ENCODE measurements at places on chromosomes 1 and 21.
A peak's percentile ranks its signal among the peaks of the same experiment; 100 is the strongest.

DNA sequence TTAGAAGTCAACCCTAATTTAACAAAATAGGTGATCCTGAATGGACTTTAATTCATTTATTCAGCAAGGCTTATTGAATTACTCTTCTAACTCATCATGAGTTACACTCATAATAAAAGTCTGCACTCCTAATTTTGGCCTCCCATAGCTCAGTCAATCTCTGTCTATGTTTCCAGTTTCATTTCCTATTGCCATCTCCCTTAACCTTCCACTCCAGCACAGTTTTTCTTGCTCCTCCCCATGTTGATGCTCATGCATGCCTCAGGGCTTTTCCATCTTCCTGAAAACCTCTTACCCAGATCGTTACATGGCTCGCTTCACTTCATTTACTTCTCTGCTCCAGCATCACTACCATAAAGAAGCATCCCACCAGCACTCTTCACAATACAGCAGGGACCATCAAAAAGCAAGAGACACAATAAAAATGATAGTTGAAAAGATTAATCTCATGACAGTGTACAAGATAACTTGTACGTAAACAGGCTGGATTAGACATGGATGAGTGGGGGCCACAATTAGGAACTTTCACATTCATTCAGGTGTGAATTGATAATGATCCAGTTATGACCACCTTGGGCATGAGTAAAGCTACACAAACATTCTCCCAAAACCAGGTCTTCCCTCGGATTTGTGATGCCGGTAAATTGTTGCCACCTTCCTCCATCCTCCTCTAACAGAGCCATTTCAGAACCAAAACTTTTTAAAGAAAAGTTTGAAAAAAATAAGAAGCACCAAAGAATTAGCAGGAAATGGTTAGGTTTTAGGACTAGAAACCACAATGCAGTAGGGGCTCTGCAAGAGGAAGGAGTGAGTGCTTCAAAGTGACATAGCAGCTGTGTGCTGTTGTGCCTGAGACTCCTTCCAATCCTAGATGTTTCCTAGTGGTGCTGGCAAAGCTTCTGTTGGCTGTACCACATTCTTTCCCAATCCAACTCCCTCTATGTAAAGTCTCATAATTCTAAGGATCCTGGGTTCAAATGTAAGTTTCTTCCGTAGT, 89.8 kb downstream of the OLFML2B start:
- no peak for DNase-seq

- no peak for DNase-seq
Measured at GRCh38 chr1:226617109-226617508, 68.5 kb downstream of the STUM start.

GRCh38 chr1:36956570-36956969, 77.7 kb downstream of the GRIK3 start:
- DNase-seq = no peak

DNA sequence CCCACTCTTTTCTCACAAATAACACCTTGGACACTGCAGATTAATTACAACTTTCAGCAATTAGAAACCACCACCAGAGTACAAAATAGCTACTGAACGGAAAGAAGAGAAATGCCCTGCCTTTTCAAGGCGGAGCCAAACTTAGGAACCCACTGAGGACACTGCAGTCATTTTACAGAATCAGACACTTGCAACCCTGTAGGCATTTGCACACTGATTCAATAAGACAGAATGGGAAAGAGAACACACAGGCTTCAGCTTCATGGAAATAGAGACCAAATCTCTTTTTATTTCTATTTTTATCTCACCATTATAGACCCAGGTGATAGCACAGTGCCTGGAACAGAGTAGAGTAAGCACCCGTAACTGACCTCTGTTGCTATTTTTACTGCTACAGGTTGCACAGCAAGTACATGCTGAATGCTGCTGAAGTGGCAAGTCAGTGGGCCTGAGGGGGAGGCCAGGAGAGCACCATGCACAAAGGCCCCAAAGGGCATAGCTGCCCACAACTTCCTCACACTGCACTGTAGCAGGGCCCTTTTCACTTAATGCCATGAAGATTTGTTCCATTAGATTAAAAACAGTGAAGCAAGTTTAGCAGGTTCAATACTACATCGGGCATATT, 50.7 kb upstream of the EDARADD start:
- DNase-seq = no peak

DNA sequence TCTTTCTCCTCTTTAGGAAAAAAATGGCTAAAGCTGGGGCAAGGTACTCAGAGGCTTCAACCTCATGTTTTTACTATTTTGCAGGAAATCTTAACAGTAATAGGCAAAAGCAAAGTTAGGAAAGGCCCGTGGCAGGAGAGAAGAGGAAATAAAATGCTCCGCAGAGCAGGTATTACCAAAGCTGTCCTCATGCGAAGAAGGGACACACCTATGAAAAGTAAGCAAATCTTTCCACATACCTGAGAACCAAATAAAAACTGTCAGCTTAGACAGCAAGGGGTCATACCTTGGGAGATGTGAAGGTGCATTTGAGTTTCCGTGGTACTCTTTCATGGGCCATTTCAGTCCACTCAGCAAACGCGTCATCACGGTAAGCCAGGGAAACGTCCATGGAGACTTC, 73.5 kb downstream of the WLS start:
- DNase-seq = no peak

GRCh38 chr21:45423201-45423955, 18.4 kb downstream of the COL18A1 start:
- DNase-seq = peak; percentile 29

DNA sequence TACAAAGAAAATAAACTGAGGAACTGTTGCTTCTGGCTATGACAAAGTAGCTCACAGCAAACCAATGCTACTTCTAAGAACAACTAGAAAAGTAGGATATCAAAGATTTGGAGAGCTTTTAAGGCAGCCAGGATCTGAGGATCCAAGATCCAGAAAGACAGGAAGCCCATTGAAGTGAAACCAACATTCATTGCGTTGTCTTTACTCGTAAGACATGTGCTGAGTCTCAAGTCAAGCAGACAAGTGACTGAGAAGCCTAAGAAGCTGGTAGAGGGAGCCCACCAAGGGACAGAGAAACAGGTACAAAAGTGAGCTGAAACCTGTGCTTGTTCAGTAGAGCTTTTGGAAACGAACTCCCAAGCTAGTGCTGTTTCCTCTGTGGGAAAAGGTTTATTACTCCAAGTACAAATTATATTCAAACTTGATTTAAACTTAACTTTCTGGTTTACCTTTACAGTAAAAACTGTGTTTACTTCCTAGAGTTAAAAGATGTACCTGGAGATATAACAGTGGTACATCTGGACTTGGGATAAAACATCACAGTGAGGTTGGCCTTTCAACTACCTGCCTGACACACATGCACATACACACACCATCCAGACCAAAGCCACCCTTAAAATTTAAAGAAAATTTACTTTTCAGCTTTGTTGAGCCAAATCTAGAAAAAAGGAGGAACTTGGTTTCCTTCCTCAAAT, 41.2 kb downstream of the NME7 start:
- no peak for DNase-seq

GRCh38 chr1:66380452-66381212, 153.3 kb upstream of the SGIP1 start:
- DNase-seq = no peak

DNA sequence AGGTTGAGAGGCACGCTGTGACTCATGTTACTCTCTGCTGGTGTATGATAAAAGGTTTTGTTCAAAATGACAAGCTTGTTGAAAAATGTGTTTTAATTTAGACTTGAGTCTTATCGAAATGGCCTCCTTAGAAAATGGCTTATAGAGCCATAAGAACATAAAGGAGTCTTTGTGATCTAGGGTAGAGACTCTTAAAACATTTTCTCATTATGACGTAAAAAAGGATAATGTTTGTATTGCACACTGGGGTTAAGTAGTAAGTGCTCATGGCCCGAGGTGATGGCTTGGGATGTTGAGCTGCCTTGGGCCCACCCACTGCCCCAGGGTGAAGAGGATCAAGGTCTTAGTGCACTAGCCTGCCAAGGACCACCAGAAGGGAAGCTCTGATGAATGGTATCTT, 117.4 kb downstream of the DISC1 start:
- no peak for DNase-seq

- no peak for DNase-seq
Measured at GRCh38 chr1:20493309-20493708, 7.3 kb upstream of the CAMK2N1 start.

GRCh38 chr1:30759718-30760281, 2.2 kb upstream of the LAPTM5 start:
- DNase-seq = no peak

GRCh38 chr1:58561633-58562032, 15.1 kb upstream of the OMA1 start:
- DNase-seq = no peak

- no peak for DNase-seq
Measured at GRCh38 chr1:24591781-24592180, 35.9 kb downstream of the NCMAP start.

- DNase-seq = no peak
Measured at GRCh38 chr1:212432272-212432660, 454 bp upstream of the NENF start.

DNA sequence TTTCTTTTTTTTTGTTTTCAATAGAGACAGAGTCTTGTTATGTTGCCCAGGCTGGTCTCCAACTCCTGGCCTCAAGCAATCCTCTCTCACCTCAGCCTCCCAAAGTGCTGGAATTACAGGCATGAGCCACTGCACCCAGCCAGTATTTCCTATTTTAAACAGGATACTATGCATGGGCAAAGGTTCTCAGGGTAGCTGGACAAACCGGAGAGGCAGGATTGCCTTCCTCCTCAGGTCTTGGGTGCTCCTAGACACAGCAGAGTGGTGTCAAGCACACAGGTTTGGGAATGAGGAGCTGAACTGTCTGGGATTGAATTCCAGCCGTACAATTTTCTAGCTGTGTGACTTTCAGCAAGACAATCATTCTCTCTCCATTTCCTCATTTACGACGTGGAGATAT, 22.9 kb upstream of the HNRNPU start:
- no peak for DNase-seq

- no peak for DNase-seq
Measured at GRCh38 chr1:31591425-31592093, 15.2 kb downstream of the TINAGL1 start.

- DNase-seq = no peak
Measured at GRCh38 chr1:236027104-236027503, 37.8 kb downstream of the NID1 start.

DNA sequence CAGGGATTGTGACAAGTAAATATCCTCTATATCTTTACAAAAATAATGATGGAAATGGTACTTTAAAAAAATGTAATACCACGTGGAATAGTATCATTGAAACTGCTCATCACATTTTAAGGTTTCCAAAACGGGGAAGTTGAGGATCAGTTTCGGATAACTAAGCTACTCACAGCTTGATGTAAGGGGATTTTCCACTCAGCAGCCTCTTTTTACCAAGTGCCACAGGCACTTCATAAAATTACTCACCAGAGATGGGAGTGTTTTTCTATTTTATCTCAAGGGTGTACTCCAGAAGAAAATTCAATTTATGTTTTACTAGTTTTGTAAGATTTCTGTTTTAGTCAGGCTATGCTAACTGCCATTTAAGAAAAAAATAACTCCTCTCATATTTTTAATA, 91.7 kb downstream of the TPR start:
- DNase-seq = no peak

DNA sequence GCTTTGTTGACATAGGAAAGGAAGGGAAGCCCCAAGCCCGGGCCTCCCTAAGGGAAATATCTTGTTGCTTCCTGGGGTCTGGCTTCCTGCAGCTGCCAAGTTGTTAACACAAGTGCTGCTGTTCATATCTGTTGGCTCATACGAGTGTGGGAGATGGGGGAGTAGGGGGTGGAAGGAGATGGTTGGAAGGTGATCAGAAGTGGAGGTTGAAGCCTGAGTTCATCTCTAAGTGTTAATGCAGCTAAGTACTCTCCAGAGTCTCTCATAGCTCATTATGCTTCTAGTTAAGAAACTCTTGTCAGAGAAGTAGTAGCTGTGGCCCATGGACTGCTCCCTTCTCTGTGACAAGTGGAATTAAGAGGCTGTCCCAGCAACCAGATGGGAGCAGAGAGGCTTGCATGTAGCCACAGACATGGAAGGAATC, 319.2 kb upstream of the SPAG17 start:
- DNase-seq = no peak

DNA sequence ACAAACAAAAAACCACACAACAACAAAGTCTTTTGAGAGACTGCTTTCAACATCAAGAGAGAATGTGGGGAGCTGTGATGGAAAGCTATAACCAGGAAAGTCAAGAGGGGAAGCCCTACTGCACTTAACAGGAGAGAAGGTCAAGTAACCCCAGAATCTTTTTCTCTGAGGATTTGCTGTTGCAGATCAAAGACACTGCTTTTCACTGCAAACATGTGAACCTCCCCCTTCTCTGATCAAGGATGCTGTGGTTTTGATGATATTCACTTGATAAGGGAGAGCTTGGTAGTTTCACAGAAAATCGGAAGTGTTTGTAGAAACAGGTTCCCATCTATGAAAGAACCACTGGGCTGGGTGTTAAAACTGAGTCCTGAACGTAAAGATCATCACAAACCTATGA, 4.8 kb downstream of the ETV3 start:
- no peak for DNase-seq

DNA sequence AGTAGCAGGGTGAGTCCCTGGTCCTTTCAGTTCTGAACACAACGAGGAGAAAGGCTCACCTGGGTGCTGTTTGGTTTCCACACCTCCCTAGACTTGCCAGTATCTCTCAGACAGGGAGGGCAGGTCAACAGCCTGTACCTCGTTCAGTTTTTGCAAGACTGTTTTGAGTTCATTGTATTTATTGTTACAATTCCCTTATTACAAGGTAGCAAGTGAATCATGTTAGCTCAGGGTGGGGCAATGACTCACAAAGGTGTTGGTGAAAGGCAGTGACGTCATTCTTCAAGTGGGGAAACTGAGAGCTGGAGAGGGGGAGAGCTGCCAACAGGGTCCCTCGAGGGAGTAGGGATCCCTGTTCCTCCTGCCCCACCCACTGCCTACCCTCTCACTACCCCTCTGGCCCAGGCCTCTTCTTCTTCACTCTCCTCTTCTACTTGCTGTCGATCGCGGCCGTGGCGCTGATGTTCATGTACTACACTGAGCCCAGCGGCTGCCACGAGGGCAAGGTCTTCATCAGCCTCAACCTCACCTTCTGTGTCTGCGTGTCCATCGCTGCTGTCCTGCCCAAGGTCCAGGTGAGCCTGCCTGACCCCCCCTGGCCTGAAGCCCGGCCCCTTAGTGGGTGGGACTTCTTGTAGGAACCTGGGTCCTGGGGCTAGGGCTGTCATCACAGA, 13.4 kb downstream of the SERINC2 start:
- no peak for DNase-seq

DNA sequence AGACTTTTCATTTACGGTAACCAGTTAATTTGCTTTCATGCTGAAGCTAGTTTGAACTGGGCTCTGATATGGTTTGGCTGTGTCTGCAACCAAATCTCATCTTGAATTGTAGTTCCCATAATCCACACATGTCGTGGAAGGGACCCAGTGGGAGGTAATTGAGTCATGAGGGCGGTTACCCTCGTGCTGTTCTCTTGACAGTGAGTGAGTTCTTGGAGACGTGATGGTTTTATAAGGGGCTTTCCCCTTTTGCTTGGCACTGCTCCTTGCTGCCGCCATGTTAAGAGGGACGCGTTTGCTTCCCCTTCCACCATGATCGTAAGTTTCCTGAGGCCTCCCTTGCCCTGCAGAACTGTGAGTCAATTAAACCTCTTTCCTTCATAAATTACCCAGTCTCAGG, 10.3 kb upstream of the FHAD1 start:
- DNase-seq = no peak

All from right forelimb (tissue), 1 donor.